ENCODE measurements at places on chromosomes 3 and 15. TPM values are rescaled to one million over a fixed set of nuclear protein-coding genes. Genes with fewer than 3 reads are reported as not detected.

CILP gene
- total RNA-seq: not detected

GABRR3 gene
- 0.03 TPM for total RNA-seq

LMAN1L gene
- total RNA-seq: not detected

DNA sequence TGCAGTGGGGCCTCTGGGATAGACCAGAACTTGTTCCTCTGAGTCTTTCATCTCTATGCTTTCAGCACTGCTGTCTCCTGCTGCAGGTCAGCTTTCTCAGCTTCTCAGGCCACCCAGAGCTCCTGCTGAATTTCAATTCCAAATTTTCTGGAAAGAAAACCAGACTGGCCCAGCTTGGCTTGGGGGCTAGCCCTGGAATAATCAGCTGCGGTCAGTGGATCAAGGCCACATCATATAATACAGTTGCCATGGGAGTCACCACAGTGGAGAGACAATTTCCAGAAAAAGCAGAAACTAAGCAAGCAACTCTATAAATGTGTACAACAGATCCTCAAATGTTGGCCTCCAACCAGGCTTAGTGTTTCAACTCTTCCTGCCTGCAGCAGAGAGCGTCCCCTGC is 91.1 kb upstream of the SLC24A5 start:
- no peak for DNase-seq

- no peak for DNase-seq
These were observed 41.5 kb upstream of the TBL1XR1 start for GRCh38 chr3:177238686-177239216.

All from SJCRH30 (cell line).